Esophagus squamous epithelium (tissue), 5 donors: ENCODE measurements at places on chromosomes 3 and 15.

DNA sequence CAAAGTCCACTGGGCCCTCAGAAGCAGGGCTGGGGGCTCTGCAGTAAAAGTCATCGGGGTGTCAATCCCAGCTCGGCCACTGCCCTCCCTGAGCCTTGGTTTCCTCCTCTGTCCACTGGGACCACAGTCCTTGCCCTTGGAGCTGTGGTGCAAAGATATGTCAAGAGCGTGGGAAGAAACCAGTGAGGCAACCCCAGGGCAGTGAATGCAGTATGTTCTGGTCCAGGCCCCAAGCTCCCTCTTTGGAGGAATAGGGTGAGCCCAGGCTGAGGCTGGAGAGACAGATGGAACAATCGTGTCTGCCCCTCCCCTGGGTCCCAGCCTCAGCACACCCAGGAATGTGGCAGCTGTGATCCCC lies 779 bp downstream of the GRIP2 start:
- no peak for DNase-seq

- no peak for DNase-seq
Measured at GRCh38 chr3:65538101-65538500, 500.6 kb downstream of the MAGI1 start.

- DNase-seq: no peak
Measured at GRCh38 chr3:112132975-112133448, at the start of gene GCSAM. TSS of gene GCSAM (minus strand) at chr3:112133248. CDS start at chr3:112133120, 128 bp downstream.

DNA sequence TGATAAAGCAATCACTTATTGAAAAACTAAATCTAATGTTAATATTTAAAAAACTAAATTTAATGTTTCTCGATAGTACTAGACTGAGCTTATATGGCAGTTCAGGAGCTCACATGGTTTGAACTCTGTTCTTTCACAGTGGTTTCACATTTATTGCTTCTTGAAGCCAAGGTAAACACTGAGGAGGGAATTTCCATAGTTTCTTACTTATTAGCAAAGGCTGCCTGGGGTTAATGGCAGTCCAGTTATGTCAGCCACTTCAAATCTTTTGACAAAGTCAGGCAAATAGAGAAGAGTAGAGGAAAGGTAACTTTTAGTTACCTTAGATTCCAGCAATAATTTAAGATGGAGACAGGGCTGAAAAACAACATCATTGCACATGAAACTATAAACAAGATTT lies 831.5 kb downstream of the ROBO2 start:
- no peak for DNase-seq
